Brain pericyte (primary cell): ENCODE measurements at places on chromosomes 12 and 14.

- DNase-seq: peak; percentile 44
Measured at GRCh38 chr12:121238604-121239350, 28.8 kb downstream of the P2RX4 start.

DNA sequence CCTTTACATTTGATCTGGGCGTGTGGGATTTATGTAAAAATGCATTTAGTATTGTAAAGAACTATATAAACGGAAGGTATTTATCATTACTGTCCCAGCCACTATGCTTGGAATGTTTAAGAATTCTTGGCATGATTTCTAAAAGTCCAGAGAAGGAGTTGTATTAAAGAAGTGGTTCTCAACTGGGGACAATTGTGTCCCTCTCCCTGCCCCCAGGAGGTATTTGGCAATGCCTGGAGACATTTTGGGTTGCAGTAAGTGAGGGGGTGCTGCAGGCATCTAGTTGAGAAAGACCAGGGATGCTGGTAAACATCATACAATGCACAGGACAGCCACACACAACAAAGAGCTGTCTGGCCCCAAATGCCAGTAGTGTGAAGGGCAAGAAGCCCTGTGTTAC, 7.2 kb downstream of the SLC38A1 start:
- DNase-seq: no peak

GRCh38 chr14:60974090-60974651, 6.7 kb downstream of the TRMT5 start:
- no peak for DNase-seq

GRCh38 chr14:32201816-32202490, at the start of gene RNU6-7:
TSS of gene RNU6-7 (plus strand) at chr14:32202045.
- peak; percentile 2 for DNase-seq

- DNase-seq: no peak
Measured at GRCh38 chr14:22544881-22545420, 44.1 kb downstream of the DAD1 start.

GRCh38 chr12:25861226-25861625, 97.3 kb upstream of the RASSF8 start:
- no peak for DNase-seq

GRCh38 chr12:127790376-127790775, 476.6 kb upstream of the TMEM132C start:
- no peak for DNase-seq

DNA sequence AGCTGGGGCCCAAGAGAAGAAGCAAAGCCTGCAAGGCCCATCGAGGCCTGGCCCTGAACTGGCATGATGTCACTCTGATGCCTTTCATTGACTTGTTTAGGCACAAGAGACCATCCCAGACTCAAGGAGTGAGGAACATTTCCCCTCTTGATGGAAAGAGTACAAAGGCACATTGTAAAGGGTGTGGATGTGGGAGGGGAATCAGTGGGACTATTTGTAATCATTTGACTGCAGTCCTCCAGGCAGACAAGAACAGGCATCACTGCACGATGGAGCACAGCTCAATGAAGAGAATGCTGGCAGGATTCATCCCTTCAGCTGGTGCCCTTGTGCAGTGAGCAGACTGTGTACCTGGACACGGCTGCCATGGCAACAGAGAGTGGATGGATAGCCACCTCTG, 87.9 kb downstream of the LGMN start:
- DNase-seq: no peak

DNA sequence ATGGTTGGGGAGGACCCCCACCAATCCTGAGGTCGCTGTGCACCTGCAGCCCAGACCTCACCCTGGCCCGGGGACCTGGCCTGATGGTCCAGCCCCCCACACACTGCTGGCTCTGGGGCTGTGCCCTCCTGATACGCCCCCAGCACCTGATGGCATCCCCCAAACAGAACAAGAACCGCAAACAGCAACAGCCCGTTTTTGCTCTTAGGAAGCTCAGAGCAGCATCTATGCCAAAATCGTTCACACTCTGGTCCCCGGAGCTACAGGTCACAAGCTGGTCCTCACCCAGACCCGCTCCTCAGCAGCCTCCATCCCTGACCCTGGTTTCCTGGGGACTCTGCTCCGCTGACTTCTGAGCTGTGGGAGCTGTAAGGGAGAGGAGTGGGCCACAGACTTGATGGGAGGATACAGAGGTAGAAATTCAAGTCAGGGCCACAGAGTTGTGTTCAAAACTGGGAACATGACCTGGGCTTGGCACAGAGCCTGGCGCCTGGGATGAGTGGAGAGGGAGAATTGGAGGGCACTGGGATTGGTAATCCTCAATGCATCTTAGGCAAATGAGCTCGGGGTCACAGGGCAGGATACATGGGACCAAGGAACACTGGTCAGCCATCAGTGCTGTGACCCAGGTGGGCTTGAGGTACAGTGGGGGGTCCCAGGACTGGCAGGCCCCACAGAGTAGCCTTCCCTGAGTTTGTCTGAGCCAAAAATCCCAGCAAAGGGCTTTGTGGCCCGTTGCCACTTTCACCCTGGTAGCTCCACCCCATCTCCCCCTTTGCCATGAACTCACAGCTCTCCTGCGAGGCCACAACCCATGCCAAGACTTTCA, 170.9 kb upstream of the RTL1 start:
- DNase-seq: no peak

GRCh38 chr12:121894633-121895032, 6.0 kb downstream of the PSMD9 start:
- no peak for DNase-seq

GRCh38 chr12:2353281-2353680, 300.5 kb downstream of the CACNA1C start:
- no peak for DNase-seq

GRCh38 chr12:112419297-112420133, 768 bp downstream of the PTPN11 start:
- DNase-seq: no peak

DNA sequence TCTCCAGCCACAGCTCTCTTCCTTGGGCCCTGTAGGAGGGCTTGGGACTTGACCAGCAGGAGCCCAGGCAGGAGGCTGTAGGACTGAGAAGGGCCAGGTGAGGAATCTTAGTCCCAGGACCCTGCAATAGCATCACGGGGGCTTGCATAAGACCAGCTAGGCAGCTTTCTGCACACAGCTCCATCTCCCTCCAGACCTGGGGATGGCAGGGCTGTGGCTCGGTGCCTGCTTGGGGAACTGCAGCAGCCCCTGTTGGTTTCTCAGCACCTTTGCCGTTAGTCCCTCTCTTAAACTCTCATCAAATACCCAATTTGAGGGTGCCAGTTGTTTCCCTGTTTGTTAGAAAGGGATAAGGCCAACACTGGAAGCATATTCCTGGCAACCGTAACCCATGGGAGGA, 14.3 kb downstream of the DIO3 start:
- DNase-seq: no peak

GRCh38 chr14:93533437-93533836, 102.7 kb downstream of the UNC79 start:
- DNase-seq: no peak

DNA sequence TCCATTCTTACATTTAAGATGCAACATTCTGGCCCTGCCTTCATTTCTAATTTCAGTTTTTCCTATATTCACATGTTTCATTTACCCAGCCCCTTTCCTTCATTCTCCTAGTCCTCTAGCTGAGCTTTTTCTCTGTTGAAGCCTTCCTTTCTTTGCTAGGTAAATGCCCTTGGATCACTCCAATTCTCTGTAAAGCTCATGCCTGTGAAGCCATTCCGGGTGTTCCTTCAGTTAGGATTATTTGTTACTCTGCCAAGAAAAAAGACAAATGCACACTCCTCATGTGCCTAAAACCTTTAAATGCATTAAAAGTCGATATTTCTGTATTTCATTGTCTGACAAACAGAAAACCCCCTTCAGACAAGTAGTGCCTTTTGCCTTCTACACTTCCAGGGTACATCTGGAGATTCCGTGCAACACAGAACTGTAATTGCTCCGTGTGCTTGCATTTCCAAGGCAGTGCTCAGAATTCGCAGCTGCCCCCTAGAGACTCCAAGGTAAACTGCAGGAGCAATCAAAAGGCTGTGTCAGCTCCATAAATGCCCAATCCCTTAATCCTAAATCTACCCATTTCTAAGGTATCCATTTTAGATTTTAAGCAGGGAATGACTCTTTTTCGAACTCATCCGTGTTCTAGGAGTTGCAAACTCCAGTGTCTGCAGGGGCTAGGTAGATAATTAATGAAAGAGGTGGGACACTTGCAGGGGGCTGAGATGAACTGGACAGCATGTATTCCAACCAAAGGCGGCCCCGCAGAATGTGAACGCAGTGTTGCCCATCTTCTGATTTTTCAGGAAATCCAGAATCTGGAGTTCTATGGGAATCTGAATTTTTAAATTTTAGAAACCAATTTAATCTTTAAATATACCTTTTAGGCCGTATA, 320.2 kb downstream of the GRIN2B start:
- DNase-seq: no peak

GRCh38 chr12:108995370-108995992, 25.4 kb downstream of the SVOP start:
- no peak for DNase-seq

DNA sequence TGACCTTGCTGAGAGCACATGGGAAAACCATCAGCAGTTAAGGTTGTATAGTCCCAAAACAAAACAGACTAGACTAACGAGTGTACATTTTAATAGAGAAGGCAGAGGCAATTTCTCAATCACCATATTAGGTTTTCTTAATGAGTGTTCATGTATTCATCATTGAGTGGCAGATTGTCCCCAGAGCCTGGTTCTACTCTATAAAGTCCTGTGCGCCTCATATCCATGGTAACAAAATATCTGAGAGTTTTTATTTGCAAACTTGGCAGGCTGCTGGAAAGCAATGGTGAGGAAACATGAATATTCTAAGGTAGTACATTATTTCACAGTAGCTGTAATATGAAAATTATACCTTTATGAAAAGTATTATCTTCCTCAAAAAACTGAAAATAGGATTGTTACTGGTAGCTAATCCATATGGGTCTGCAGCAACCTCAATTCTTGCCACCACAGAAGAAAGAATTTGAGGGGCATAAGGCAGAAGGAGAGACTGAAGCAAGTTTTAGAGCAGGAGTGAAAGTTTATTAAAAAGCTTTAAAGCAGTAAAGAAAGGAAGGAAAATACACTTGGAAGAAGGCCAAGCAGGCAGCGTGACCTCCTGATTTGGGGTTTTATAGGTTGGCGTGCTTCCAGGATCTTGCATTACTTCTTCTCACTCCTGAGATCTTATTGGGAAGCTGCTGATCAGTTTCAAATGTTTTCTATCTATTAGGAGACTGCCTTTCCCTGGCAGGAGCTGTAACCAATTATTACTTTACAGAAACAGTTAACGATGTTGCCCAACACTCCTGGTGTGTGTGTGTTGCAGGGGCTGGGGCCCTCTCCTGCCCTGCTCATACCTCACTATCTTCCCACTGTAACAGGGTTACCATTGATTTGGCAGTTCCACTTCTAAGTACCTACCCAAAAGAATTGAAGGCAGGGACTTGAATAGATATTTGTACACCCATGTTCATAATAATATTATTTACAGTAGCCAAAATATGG, 154.0 kb upstream of the NUDT4 start:
- no peak for DNase-seq

DNA sequence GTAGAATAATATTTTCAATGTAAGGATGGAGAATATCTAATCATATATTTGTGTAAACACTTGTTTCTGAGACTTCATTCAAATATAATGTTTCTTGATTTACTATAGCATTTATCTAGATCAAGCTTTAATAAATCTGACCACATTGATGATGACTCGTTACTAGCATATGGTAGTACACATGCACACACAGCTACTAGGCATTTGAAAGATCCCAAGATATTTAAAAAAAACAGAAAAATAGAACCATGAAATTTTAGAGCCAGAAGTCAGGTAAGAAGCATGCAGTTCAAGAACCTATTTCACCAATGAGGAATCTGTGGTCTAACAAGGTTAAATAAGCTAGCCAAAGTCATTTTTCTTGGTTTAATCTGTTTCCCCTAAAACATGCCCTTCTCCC, 32.0 kb downstream of the DCP1B start:
- no peak for DNase-seq

DNA sequence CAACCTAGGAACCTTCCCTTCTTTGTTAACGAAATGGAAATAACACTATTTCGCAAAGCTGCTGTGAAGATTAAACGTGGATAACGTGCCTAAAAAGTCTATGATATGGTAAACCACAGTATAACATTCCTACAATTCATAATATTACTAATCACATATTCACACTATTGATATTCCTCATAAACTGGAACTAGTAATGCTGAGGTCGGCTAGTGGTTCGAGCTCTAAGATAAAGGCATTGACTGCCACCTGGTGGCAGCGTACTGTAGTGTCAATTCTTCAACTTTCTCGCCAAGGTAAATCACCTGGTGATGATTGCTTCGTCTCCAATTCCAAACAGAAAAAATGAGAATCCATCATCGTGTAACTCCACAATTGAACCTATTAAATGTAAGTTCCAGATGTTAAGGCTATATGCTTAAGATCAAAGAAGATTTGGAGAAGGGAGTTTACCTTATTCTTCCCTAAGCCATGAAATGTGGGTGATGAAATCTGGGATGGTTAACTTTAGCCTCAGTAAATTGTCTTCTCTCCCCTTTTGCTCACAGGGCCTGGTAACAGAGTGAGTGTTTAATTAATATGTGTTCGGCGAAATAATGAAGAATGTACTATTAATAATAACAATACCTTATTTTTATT, 197.5 kb upstream of the TMEM132C start:
- DNase-seq: no peak

GRCh38 chr12:49366096-49366651, 1.1 kb upstream of the SPATS2 start:
- DNase-seq: no peak

DNA sequence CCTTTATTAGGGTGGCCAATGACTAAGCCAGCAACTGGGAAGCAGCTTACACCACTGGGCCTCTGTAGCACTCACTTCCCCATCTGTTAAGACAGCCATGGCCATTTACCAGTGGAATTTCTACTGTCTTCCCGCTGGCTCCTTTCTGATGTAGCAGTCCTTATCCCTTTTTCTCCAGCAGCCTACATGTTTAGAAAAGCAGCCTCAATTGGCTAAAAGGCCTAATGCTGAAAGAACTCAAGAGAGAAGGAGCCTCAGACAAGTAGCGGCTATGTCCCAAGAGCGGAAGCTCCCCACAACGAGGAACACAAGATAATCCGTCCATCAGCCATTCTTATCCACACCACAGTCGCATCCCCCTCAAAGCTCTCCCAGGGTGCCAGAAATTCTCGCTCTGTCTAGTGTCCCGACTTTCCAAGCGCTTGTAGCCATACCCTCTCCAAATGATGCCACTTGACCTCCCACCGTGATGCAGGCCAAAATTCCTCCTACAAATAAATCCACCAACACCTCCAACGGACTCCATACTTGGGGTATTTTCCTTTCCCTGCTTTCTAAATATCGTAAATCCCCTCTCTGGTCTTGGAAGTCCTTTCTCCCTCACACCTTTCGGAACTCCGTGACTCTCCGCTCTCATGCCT, 624 bp downstream of the M6PR start:
- DNase-seq: no peak
